ENCODE measurements at places on chromosomes 3 and 15.
A peak's percentile ranks its signal among the peaks of the same experiment; 100 is the strongest.

DNA sequence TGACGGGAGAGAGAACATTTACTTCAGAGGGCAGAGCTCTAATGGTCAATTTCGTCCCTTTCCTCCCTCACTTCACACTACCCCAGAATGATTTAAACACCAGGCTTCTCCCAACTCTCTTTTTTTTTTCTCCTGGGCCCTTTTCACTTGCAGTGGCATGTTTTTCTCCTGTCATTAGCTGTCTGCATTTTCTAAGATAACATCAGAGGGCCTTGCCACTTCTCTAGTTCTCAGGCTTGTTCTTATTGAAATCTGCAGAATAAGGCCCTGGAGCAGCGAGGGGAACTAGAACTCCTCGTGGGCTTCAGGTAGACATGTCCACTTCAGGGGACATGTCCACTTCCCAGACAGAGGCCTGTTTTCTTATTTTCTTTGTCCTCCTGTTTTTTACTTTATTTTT is 514.4 kb upstream of the TBL1XR1 start:
- no peak for DNase-seq

DNA sequence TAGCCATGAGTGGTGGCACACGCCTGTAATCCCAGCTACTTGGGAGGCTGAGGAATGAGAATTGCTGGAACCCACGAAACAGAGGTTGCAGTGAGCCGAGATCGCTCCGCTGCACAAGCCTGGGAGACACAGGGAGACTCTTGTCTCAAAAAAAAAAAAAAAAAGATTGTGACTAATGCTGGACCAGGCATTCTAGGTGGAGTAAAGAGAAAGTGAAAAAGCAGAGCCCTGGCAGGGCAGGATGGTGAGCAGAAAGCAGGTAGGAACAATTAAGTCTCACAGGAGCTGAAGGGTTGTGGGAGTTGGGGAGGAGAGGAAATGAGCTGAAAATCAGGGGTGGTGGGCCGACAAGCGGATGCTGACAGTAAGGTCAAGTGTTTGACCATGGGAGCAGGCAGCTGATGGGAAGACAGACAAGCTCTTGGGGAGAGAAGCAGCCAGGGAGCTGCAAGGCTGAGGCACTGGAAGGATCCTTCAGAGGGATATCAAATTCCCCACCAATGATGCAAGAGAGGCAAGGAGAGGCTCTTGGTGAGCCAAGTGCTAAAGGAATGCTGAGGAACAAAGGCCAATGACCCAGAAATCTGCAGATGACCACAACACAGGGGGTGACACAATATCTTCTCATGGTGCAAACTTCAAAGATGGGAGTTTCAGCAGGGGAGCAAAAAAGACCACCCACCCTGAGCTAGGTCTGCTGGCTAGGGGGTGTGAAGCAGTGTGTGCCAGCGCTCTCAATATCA is 251.1 kb downstream of the ULK4 start:
- DNase-seq: no peak

GRCh38 chr3:174436367-174436766 is 422.8 kb upstream of the NAALADL2 start:
- DNase-seq: no peak

DNA sequence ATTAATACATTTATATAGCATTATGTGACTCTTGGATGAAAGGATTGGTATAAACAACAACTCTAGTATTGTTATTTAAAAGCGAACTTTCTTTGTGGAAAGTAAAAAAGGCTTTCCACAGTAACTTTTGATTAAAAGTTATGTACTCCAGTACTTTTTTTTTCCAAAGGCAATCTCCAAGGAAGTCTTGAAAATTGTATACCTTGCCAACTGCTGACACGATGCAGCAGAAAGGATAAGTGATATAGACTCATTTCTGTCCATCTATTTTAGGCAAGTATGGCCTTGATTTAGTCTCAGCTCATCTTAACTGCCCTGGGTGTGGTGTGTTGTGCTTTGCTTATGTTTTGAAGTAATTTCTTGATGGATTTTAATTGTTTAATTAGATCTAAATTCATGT is 79.7 kb downstream of the OTOL1 start:
- no peak for DNase-seq

DNA sequence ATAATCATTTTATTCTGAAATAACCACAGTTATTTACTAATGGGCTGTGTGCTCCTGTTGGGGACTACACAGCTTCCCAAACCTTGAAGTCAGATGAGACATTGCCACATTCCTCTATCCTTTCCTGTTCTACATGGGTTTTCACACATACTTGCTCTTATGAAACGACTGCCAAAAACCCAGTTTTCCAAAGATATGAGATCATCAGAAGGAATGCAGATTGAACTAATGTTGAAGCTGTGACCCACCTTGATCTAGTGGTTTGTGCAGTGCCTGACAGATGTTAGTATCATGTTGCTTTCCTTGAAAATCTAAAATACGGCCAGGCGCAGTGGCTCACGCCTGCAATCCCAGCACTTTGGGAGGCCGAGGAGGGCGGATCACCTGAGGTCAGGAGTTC is 144.6 kb downstream of the VGLL4 start:
- no peak for DNase-seq

DNA sequence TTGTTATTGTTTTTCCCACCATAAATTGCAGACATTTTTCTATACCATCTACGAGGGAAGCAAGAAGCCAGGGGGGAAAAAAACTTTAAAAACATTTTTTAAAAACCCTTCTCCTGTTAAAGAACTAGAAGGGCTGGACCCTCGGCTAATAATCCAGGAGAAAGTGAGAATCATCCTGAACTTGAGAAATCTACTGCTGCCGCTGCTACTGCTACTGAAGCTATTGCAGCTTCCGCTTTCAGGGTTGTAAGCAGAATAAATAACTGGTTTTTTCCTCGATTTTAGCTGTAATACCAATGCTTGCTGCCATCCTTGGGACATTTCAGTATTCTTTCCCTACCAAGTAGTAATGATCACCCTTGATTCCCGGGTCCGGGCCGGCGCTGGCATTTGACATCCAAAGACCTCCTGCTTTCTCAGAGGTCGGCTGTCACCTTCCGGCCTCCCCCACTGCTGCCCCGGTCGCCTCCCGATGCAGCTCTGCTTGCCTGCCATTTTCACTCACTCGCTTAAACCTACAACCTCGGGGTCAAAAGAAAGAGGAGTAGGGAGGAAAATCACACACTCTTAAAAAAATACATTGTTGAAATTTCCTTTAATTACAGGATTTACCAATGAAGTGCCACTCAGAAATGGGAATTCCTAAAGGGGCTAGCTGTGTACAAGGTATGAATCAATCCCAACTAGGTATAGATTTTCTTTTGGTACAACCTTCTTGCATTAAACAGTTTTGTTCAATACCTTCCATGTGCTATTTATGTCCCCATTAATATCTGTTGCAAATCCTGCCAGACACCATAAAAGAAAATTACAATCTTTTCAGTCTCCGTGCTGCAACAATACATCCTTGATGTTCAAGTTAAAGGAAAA is 674 bp upstream of the MECOM start:
- no peak for DNase-seq

- DNase-seq: no peak
These were observed 325.5 kb downstream of the SATB1 start for GRCh38 chr3:18099611-18100010.

- DNase-seq: peak; percentile 29
These were observed 57.7 kb downstream of the IQSEC1 start for GRCh38 chr3:13015286-13016082.

DNA sequence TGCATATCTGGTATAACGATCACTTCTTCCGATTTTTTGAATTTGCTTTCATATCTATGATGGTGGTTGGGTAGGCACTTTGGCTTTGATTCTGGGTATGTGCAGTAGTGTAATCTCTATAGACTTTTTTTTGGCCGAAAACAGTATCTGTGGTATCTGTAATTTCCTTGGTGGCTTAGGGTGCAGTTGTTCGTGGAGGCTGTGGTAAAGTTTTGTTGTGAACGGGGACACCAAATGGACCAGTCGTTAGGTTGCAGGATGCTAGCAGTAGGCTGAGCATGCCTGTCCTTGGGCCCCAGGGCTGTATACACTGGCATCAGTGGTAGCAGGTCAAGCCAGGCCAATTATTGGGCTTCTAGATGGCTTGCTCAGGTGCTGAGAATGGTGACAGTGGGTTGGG is 55.2 kb downstream of the CCDC66 start:
- DNase-seq: no peak

DNA sequence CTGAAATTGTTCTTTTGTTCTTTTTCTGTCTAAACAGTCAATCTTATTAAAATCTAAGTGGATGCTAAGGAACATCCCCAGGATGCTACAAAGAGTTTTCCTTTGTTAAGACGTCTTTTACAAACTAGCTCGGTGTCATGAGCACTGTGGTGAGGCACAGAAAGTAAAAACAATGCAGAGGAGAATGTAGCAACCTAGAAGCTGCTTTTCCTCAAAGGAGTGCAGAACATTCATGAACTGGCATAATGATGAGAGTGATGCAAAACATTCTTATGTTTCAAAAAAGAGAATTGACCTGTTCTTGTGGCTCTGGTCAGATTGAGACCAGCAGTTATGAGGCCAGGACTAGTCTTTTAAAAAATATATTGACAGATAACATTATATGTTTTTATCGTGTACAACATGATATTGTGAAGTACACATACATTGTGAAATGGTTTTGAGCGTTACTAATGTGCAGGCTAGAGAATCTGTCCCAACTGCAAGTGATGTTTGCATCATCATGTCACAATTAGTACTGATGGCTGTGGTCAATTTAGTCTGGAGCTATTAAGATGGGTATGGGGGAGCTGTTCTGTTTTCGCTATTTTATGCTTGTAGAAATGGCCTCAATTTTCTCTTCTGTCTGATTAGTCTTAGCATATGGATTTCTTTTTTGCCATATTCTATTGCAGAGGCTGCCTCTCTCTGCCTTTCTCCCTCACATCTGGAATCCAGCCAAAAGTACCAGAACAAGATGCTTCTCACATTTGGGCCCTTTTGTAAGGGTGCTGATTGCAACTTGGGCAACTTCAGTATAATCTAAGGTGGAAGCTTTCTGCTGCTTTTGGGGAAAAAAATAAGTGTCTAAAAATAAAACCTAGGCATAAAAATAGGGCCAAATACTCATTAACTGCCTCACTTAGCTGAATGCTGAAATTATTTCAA is 50.2 kb downstream of the HHLA2 start:
- DNase-seq: no peak

DNA sequence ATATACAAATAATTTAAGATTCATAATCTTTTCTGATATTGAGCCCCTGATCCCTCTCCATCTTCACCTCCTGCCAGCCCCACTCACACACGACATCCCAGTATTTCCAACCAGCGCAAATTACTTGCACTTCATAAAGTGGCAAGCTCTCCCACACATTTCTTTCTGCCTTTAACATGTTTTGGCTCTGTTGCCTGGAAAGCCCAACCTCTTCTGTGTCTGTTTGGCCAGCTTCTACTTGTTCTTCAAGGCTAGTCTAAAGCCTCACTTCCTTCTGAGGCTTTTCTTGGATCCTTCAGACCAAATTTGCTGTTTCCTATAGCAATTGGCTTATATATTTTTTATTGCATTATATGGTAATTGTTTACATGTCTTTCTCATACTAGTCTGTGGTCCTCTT is 5.1 kb upstream of the TM6SF1 start:
- no peak for DNase-seq

- no peak for DNase-seq
These were observed 53.1 kb downstream of the HEG1 start for GRCh38 chr3:125002414-125003368.

- peak; percentile 73 for DNase-seq
These were observed 4.9 kb downstream of the TLR9 start for GRCh38 chr3:52220380-52221026.

- no peak for DNase-seq
These were observed 31.6 kb downstream of the NKIRAS1 start for GRCh38 chr3:23885210-23885609.

DNA sequence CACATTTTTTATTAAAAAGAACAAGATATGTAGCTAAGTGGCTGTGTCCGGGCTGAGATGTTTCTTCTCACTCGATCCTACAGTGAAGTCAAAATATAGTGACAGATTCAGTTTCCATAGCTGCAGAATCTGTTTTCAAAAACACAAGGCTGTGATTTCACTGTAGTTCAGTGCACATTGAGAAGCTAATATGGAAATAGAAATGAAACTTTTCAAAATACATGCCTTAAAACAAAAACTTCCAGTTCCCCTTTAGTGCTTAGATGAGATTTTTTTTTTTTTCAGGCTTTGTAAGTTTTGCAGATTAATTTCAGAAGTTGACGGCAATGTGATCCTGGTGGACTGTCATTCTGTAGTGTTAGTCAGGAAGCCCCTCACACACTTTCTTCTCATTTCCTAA is 23.8 kb upstream of the TRAK1 start:
- no peak for DNase-seq

- DNase-seq: no peak
These were observed 40.8 kb downstream of the CHST14 start for GRCh38 chr15:40511472-40512133.

- no peak for DNase-seq
These were observed 50.2 kb downstream of the SLCO2A1 start for GRCh38 chr3:133979553-133979952.

DNA sequence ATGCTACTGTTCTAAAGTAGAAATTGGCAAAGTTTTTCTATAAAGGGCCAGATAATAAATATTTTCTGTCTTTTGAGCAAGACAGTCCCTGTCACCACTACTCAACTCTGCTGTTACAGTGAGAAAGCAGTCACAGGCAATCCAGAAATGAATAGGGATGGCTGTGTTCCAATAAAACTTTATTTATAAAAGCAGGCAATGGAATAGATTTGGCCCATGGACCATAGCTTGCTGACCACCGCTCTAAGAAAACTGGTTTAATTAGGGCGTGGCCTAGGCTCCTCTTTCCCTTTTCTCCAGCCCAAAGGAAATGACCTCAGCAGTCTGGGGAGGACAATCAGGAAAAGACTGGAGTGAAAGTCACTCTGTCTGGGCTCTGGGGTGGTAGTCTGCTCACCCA is 183.8 kb downstream of the MEGF11 start:
- no peak for DNase-seq

- no peak for DNase-seq
These were observed 775 bp upstream of the MAPK6 start for GRCh38 chr15:52018244-52018643.

GRCh38 chr3:122533480-122533879 is 18.7 kb upstream of the KPNA1 start:
- DNase-seq: no peak

Data from GDM1 (cell line).